Activated CD4-positive, alpha-beta memory T cell treated with anti-CD3 and anti-CD28 coated beads, Interleukin-2, amount 10 ng/mL, durations not matched to agents 7 days and 5 days (primary cell): ENCODE measurements at places on chromosomes 4 and X. TPM values are rescaled to one million over a fixed set of nuclear protein-coding genes. Genes with fewer than 3 reads are reported as not detected.

Gene GPR173
- not detected for total RNA-seq

Gene PNMA3
- 3.3 TPM for total RNA-seq

Gene CXXC4
- total RNA-seq = not detected

Gene GC
- total RNA-seq = not detected

Gene CXCL3
- not detected for total RNA-seq

Gene DUSP9
- total RNA-seq = not detected

Gene ASB11
- total RNA-seq = not detected

Gene PPP1R2C
- total RNA-seq = not detected

Gene TRPC3
- total RNA-seq = 1.1 TPM

Gene MAP9
- 2.7 TPM for total RNA-seq

Gene IL13RA1
- not detected for total RNA-seq

Gene MUC7
- not detected for total RNA-seq

Gene FAM9C
- not detected for total RNA-seq

Gene MGARP
- total RNA-seq = not detected

Gene PAGE1
- not detected for total RNA-seq

Gene NUP62CL
- total RNA-seq = 2.5 TPM

Gene PROM1
- not detected for total RNA-seq

Gene L1CAM
- total RNA-seq = 5.2 TPM

Gene PPEF2
- total RNA-seq = not detected

Gene PRSS12
- total RNA-seq = not detected

Gene GPR119
- total RNA-seq = not detected

Gene FGF13
- total RNA-seq = not detected

Gene TSPAN7
- total RNA-seq = 0.28 TPM

Gene ERCC6L
- total RNA-seq = 9.0 TPM

Gene MAGEH1
- total RNA-seq = 14.3 TPM

Gene SEPSECS
- 15.2 TPM for total RNA-seq

Gene CT83
- not detected for total RNA-seq

Gene ARMCX1
- total RNA-seq = 0.45 TPM

Gene UGT8
- total RNA-seq = 0.25 TPM

Gene SPIN4
- 10.5 TPM for total RNA-seq

Gene SSX3
- total RNA-seq = not detected

Gene HAND2
- total RNA-seq = not detected

Gene MSANTD1
- total RNA-seq = 0.60 TPM

Gene GPC4
- total RNA-seq = not detected

Gene SORBS2
- not detected for total RNA-seq

Gene AADAT
- not detected for total RNA-seq

Gene CTBP1
- 221 TPM for total RNA-seq

Gene RASGEF1B
- 3.4 TPM for total RNA-seq

Gene DMRTC1
- not detected for total RNA-seq

Gene XAGE1A
- not detected for total RNA-seq

Gene MORC4
- 6.9 TPM for total RNA-seq

Gene P2RY8
- 177 TPM for total RNA-seq

Gene MAPK10
- not detected for total RNA-seq

Gene ZIC3
- not detected for total RNA-seq

Gene SMIM9
- not detected for total RNA-seq

Gene PFKFB1
- total RNA-seq = 0.45 TPM

Gene RASL11B
- 0.33 TPM for total RNA-seq
